ENCODE measurements at places on chromosomes 4 and X. TPM values are rescaled to one million over a fixed set of nuclear protein-coding genes. Genes with fewer than 3 reads are reported as not detected.

GRCh38 chrX:78595901-78596502 lies 63.1 kb downstream of the RTL3 start:
- peak; percentile 2 for DNase-seq

GRCh38 chr4:40301603-40302002 lies 33.5 kb upstream of the CHRNA9 start:
- DNase-seq, result no peak

GUCY2F gene
- total RNA-seq, result not detected

SOWAHD gene
- 1.4 TPM for total RNA-seq

BMPR1B gene
- total RNA-seq, result 7.3 TPM

DNA sequence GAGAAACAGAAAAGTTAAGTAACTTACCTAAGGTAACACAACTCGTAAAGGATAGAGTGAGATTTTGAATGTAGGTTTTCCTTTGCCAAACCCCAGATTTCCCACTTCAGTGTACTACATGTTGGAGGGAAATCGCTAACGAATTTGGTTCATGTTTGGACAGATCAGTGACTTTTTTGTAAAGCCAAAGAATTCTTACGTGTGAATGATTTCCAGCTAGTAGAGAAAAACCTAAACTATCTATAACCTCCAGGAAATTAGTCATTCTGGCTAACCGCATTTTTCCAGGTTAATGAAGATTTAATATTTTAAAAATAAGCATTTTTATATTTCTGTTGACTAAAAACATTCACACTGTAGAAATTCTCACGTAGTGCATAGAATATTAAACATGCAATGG lies 7.2 kb downstream of the TENM3 start:
- no peak for DNase-seq

DNA sequence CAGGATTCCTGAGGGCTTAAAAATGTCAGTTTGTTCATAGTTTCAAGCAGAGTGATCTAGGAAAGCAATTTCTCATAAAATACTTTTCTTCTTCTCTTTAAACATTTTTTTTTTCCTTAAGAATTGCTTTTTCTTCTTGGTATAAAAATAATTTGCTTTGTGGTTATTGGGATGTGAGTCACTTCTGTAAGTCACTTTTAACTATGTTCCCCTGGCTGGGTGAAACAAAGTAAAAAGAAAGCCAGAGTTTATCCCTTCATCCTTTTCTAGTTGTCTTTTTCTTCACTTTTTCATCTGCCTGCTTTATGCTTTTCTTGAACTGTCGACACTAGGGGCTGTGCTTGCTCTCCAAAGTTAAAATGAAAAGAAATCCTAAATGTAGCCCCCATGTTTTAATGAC lies 33.5 kb downstream of the ARSJ start:
- DNase-seq, result no peak

DNA sequence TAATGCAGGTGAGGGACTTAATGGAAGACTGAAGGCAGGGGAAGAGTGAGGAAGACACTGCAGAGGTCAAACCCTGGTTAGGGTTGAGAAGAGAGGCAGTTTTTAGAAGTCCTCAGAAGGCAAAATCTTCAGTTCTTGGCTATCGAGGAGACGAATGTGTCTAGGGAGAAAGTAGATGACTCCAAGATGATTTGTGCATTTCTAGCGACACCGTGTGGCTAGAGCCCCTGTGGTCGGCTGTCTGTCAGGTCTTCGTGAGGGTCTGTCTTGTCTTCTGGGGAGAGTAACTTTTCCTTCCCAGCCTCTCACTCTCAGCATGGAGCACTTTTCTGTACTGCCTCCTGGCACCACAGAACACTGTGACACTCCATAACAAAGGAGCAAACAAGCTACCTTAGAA lies 458.1 kb downstream of the STIM2 start:
- DNase-seq, result peak; percentile 25

TEX13D gene
- not detected for total RNA-seq

GRCh38 chr4:163269166-163269565 lies 63.2 kb downstream of the NPY1R start:
- DNase-seq, result no peak

- no peak for DNase-seq
Observed at GRCh38 chrX:17642891-17643290, 94.4 kb upstream of the SCML1 start.

- DNase-seq, result no peak
Observed at GRCh38 chrX:142233400-142233799, 28.3 kb upstream of the MAGEC2 start.

DNA sequence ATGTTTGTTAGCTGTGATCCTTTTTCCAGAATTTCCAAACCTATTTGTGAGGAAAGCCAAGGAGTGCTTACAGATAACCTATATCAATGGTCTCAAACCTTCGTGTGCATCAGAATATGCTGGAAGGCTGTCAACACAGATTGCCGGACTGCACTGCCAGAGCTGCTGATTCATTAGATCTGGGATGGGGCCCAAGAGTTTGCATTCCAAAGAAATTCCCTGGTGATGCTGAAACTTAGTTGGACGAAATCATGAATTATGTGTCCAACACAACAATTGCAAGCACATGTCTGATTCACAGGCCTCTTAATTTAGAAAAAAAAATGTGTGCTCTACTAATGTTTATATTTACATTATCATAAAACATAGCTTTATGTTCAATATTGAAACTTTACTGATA lies 544.0 kb upstream of the AMOT start:
- no peak for DNase-seq

DNA sequence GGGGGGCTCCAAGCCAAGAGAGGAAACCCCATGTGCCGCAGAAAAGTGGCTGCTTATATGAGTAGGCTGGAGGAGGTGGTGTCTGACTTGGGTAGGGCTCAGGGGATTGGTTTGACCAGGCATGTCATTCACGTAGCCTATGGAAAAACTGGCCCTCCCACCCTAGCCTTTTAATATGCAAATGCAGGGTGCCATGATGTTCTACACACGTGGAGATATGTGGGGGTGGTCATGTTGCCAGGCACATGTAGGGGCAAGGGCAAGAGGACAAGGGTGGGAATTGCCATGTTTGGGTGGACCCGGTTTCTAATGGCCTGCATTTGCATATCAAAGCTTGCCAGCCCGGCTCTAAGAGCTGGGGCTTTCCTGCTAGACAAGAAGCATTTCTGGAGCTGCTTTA lies 86.9 kb upstream of the SHISA3 start:
- no peak for DNase-seq

AMTN gene
- total RNA-seq, result 0.51 TPM

TMEM35A gene
- total RNA-seq, result 6.4 TPM

- DNase-seq, result no peak
Observed at GRCh38 chr4:164892018-164892417, 15.0 kb downstream of the APELA start.

ZNF732 gene
- total RNA-seq, result 3.5 TPM

- DNase-seq, result no peak
Observed at GRCh38 chrX:30779453-30780030, 109.5 kb downstream of the TAB3 start.

SPIN2B gene
- total RNA-seq, result 8.0 TPM

RASL11B gene
- 5.7 TPM for total RNA-seq

DNA sequence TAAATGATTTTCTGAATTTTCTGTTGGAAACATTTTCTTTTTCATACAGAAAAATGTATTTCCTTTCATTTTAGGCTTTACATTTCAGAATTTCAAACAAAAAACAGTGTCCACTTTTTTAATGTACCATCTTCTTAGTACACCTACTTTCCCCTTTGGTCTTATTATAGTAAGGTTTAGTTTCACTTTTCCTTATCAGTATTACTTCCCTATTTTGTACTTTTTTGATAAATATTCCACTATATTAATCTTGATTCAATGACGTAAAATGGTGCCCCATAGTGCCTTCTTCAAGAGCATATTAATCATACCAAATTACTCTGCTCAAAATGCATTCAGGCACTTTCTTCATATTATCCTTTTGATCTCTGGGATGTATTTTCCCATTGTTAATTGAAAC lies 52.5 kb downstream of the BANK1 start:
- no peak for DNase-seq

- DNase-seq, result peak; percentile 98
Observed at GRCh38 chr4:7960790-7961655, 21.4 kb upstream of the AFAP1 start.

GRCh38 chr4:188956566-188956965 lies 817.3 kb downstream of the TRIML1 start:
- no peak for DNase-seq
